Activated T-helper 17 cell treated with anti-CD3 and anti-CD28 coated beads, Interleukin-2, amount 50 U/mL, for 72 hours (primary cell): ENCODE measurements at places on chromosomes 3 and 15. TPM values are rescaled to one million over a fixed set of nuclear protein-coding genes. Genes with fewer than 3 reads are reported as not detected.

DNA sequence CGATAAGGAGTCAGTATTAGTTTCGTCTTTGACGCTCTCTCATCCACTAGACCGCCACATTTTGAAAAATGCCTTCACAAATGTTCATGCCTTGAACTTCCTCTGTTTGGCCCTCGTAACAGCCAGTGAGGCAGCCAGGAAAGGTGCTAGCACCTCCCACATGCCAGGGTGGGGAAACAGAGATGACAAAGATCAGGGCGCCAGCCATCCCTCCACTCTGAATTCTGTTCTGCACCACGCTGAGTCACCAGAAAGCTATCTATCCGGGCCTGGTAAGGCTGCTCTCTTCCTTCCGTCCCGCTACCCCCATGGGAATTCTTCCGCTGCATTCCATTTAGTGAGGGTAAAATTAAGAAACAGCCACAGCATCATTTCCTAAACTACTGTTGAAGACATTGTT lies 31.3 kb upstream of the BCL2L10 start:
- ATAC-seq, result no peak

SFMBT1 gene
- 29.9 TPM for total RNA-seq

- ATAC-seq, result no peak
These were observed 64.4 kb downstream of the LRRC28 start for GRCh38 chr15:99315636-99316035.

MAPKAPK3 gene
- 99.8 TPM for total RNA-seq

DNA sequence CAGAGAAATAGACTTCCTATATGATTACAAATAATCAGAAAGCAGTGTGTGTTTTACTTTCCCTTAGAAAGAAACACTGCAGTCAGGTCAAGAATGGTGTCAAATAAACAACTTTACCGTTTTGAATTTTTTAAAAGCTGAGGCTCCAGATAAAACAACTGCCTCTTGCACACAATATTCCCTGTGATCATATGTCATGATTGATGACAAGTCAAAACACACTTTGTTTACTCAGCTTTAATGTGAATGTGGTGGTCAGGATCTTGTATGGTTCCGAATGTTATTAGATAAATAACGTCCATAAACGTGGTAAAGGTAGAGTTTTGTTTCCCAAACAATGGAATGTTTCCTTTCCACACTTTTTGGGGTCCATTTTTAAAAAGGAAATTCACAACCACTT lies 428.4 kb upstream of the MDFIC2 start:
- no peak for ATAC-seq

CRTC3 gene
- total RNA-seq, result 61.0 TPM

DNA sequence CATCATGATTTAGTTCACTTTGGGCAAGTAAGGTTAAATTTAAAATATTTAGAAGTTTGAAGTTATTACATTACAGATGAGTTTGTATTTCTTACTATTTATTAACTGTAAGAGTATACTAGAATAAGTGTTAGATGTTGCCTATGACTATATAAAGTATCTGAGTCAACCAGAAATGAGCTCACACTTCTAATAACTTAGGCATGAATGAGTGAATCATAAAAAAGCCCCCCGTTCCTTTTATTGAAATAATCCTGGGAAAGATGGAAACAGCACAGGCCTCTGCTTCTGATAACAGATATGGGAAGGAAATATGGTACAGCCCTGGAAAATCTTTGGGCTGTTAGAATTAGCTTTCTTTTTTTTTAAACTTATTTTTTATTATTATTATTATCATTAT lies 66.6 kb upstream of the TGFBR2 start:
- ATAC-seq, result no peak

- peak; percentile 84 for ATAC-seq
These were observed 88.7 kb upstream of the BCL6 start for GRCh38 chr3:187833799-187834578.

DNA sequence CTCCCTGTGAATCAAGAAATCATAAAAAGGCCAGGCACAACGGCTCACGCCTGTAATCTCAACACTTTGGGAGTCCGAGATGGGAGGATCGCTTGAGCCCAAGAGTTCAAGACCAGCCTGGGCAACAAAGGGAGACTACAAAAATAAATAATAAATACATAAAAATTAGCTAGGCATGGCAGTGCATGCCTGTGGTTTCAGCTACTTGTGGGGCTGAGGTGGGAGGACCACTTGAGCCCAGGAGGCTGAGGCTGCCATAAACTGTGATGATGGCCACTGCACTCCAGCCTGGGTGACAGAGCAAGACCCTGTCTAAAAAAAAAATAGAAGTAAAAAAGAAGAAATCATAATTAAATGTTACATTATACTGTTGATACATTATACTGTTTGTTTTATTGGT lies 28.0 kb upstream of the DCUN1D1 start:
- no peak for ATAC-seq

RAB6B gene
- 3.1 TPM for total RNA-seq

DNA sequence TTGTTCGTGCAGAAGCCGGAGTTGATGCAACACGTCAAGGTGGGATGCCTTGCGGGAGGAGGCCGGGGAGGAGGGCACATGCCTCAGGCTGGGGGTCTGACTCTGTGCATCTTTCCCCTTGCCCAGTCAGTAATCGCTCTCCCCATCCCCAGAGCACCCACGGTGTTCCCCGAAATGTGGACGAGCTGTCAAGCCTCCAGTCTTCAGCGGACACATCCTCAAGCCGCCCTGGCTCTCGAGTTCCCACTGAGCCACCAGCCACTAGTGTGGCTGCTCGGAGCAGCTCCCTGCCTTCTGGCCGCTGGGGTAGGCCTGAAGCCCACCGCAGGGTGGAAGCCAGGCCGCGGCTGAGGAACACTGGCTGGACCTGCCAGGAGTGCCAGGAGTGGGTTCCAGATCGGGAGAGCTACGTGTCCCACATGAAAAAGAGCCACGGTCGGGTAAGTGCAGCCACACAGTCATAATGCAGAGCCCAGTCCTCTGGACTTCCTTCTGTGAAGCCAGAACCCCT lies 18.7 kb upstream of the ALPK3 start:
- no peak for ATAC-seq

GRCh38 chr15:45326280-45326679 lies 52.1 kb downstream of the GATM start:
- no peak for ATAC-seq

- ATAC-seq, result no peak
These were observed 27.4 kb upstream of the ARL14 start for GRCh38 chr3:160649596-160649995.

GRCh38 chr3:106206146-106206545 lies 337.3 kb upstream of the CBLB start:
- ATAC-seq, result peak; percentile 66

DNA sequence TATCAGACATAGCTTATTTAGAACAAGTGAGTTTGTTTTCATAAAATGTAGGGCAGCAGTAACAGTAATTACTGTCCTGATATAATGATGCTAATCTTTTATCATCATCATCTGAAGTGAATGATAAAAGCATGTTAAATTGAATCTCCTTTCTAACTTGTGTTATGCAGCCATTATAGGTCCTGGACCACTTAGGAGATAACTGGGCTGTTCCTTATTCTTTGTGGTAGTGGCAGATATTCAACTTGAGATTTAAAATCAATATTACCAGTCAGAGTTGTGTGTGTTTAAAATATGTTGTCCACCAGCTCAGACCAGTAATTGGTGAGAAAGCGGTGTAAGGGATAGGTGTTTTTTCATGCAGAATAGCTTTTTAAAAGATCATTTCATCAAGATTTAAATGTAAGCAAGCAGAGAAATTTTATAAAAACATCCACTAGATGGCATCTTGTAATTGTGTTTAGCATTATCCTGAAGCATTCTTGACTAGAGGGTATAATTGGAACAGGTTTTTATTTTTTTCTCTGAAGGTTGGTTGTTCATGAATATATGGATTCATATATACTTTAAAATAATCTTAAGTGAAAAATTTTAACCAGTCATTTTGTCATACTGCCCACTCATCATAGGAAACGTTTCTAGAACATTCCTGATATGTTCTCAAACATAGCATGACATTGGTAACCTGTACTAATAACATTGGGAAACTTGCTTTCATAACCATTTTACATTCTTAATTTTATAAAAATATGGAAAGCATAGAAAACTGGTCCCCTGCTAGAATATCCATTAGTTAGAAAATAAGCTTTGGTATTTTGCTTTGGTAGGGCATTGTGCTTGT lies 153.9 kb downstream of the BBX start:
- peak; percentile 23 for ATAC-seq

GRCh38 chr3:15042936-15043335 lies 22.2 kb downstream of the MRPS25 start:
- no peak for ATAC-seq

DNAH12 gene
- total RNA-seq, result 0.08 TPM

GOLGA8K gene
- not detected for total RNA-seq

CCR9 gene
- 0.15 TPM for total RNA-seq

GUCA1C gene
- not detected for total RNA-seq

- ATAC-seq, result no peak
These were observed 113.1 kb upstream of the NECTIN3 start for GRCh38 chr3:110958313-110959147.

LRRC31 gene
- total RNA-seq, result not detected

- peak; percentile 99 for ATAC-seq
These were observed 59.6 kb upstream of the CASR start for GRCh38 chr3:122123850-122124249.

- no peak for ATAC-seq
These were observed 1.2 kb upstream of the STT3B start for GRCh38 chr3:31531452-31531991.

SCAANT1 gene
- total RNA-seq, result not detected

DNA sequence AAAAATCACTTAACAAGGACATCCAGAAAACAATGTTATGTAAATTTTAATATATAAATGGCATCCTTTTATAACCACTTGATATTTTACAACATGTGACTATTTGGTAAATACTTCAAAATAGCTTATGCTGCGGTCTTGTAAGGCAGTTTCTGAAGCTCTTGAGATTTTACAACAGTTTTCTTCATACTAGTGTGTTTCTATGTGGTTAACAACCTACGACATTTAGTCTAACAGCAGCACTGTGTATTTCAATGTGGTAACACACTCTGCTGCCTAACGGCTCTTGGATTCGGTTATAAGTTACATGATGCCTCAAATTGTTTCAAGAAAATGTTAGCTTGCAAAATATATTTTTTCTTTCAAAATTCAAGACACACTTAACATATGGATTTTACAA lies 12.9 kb upstream of the MELTF start:
- no peak for ATAC-seq
